Activated CD4-positive, alpha-beta T cell treated with anti-CD3 and anti-CD28 coated beads for 24 hours (primary cell): ENCODE measurements at places on chromosomes 6 and 20.

GRCh38 chr20:1856424-1856823, 38.8 kb upstream of the SIRPA start:
- DNase-seq = no peak

DNA sequence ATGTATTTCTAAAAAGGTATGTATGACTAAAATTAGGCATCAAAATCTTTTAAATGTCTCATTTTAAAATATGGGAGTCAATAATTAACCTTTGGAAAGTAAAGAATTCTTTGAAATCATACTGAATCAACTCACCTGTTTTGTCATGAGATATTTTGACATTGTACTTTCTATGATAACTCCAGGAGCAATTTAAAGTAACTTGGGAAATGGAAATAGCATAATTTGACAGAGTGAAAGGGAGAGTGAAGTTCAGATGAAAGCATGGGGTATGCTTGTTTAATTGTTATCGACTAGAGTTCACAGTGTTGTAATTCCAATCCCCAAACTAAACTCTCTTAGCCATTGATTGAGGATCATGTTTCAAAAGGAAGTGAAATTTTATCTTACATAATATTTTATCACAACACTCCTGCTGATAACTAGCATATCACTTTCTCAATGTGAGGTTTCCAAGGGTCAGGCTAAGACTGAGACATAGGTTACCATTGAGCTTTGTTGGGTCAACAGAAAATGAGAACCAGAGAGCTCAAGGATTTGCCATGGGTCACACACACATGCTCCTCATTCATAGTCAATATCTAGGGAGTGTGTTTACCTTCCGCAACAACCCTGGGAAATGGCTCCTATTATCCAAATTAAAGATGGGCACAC, 2.3 kb downstream of the GSTA1 start:
- no peak for DNase-seq

DNA sequence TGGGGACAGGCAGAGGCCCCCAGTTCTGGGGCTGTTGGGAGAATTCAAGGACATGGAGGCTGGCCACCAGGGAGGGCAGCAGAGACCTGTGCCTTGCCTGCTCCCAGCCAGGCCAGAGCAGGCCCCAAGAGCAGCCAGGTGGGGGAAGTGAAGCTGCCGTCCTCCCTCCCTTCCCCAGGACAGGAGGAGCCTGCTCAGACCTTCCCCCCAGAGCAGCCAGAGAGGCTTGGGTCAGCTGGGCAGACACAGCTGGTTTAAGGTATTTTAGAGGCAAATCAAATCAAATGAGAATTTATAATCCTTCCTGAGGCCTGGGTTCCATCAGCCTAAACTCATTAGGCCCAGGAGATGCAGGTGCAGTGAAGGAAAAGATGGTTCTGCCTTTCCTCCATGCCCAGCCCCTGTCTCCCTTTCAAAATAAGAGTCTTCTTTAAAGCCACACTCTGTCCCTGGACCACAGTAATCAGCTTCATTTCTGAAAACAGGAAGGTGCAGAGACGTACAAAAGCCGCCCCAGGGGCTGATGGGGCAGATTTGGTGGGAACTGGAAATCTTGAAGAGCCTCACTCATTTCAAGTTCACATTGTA, 21.7 kb downstream of the BMP7 start:
- no peak for DNase-seq

GRCh38 chr6:34680802-34681515, 15.6 kb downstream of the ILRUN start:
- DNase-seq = no peak

GRCh38 chr6:144951730-144952437, 666.7 kb downstream of the UTRN start:
- no peak for DNase-seq

DNA sequence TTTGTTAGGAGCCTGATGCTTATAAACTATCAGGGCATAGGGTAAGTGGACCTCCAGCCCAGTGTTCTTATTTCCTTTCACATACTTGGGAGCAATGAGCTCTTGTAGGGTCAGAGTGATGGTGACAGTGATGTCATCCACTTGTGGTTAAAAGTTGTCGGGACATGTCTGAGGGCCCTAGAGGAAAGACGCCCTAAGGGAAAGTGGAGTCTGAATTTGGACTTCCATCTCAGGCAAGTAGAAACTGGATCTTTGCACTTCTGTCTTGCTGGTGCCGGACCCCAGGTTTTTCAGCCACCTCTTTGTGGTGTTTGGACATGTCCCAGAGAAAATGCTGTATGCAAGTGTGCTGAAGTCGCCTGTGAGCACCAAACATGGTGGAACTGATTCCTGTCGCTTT, 900.5 kb downstream of the C6orf118 start:
- no peak for DNase-seq

DNA sequence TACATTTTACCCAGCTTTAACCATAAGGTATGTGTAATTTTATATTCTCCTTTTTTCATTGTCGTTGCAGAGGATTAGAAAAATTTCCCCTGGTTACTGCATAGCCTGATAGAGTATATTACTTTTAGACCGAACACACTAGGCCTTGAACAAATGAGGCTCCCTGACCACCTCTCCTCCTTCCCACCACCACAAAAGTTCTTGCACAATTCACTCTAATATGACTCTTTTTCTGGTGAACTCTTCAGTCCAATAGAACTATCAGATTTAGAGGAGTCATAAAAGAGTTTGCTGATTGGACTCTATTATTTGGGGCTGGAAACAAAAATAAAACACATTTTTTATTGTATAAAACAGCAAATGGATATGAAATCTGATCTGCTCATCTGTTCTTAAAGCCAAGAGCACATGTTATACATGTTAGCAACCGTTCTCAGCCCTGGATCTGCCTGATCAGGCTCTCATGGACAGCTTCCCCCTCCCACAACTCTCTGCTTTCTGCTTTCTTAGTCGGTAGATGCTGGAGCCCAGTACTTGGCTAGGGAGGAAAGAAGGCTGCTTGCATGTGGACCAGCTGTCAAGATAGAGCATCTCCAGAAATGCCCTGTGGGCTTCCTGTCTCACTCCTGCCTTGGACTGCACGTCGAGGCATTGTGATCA, 83.5 kb downstream of the CD164 start:
- DNase-seq = no peak

- no peak for DNase-seq
Measured at GRCh38 chr20:11054266-11054993, 380.6 kb upstream of the JAG1 start.
